ENCODE measurements at places on chromosomes 6 and 20.
A peak's percentile ranks its signal among the peaks of the same experiment; 100 is the strongest.

DNA sequence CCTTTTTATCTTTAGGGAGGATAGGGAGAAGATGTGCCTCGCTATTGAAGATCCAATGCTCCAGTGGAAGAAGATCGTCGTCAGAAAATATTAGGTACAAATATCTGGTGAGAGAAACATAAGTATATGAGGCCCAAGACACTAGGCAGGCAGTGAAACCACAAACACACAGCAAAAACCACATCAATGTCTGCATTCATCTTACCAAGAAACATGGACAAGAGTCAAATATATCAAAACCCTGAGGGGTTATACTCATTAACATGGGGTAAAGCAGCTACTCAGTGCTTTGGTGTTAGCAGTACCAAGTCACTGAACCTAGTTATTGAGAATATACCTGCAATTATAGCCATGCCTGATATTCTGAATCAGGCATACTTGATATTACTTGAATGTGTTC lies 101.4 kb upstream of the FAM184A start:
- DNase-seq, result no peak

- DNase-seq, result no peak
Measured at GRCh38 chr20:41627001-41627495, 8.9 kb upstream of the CHD6 start.

DNA sequence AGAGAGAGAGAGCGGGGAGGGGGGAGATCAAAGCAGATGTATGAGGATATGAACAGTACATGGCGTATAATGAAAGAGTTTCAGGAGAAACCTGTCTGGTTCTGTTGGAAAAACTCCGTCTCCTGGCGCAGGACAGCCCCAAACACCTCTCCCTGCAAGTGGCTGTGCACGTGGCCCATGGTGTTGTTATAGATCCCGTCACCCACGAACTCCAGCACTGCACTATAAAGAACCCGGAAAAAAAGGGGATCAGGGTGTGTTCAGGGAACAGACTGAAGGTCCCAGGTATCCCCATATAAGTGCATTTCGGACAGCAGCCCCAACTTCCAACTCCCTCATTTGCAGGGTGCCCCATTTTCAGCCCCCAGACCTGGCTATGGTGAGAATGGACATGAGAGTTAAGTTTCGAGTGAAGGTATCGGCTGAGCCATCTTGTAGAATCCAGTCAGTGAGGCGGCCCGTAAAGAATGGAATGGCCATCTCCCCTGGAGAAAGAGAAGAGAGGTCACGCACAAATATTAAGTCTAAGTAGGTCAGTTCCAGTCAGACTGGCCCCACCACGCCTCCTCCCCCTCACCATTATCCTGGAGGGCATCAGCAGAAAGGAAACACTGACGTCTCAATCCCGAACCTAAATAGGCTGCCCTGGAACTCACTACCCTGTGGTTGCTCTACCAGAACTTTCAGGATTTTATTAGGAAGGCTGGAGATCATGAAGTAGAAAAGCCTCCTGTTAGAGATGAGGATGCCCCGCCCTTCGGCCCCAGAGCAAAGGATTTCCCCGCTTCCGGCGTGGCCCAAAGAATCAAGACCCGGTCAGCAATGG lies 1.3 kb downstream of the TAP1 start:
- no peak for DNase-seq

- DNase-seq, result peak; percentile 10
Measured at GRCh38 chr6:167030222-167031072, 31.2 kb downstream of the CEP43 start.

GRCh38 chr20:32521780-32522525 lies 63.2 kb downstream of the NOL4L start:
- DNase-seq, result peak; percentile 65

- DNase-seq, result no peak
Measured at GRCh38 chr6:150004101-150004782, 21.1 kb downstream of the RAET1L start.

GRCh38 chr6:31689249-31690110 lies 8.6 kb upstream of the LY6G5C start:
- DNase-seq, result no peak

- no peak for DNase-seq
Measured at GRCh38 chr6:13290335-13290734, 38.0 kb downstream of the TBC1D7 start.

Data from globus pallidus (tissue), 1 donor.